ENCODE measurements at places on chromosomes 5 and 9.

DNA sequence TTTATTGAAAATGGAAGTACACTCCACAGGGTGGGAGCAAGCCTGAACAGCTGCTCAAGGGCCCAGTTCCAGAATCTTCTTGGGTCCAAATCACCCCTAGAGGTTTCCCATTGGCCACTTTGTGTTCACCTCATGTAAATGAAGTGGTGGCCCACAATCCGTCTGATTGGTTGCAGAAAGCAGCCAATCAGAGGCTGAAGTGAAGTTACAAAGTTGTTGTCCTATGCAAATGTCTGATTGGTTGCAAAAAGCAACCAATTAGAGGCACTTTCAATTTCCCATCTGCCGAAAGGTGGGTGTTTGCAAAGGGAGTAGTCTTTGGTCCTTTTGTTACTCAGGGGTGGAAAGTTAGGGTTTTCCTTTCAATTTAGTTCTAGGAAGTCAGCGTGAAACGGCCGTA, 8.8 kb downstream of the TMEM171 start:
- no peak for DNase-seq

GRCh38 chr5:71887680-71888079, 168.6 kb downstream of the CARTPT start:
- DNase-seq, result peak; percentile 65

GRCh38 chr5:139146809-139147482, 51.2 kb downstream of the SIL1 start:
- DNase-seq, result no peak

DNA sequence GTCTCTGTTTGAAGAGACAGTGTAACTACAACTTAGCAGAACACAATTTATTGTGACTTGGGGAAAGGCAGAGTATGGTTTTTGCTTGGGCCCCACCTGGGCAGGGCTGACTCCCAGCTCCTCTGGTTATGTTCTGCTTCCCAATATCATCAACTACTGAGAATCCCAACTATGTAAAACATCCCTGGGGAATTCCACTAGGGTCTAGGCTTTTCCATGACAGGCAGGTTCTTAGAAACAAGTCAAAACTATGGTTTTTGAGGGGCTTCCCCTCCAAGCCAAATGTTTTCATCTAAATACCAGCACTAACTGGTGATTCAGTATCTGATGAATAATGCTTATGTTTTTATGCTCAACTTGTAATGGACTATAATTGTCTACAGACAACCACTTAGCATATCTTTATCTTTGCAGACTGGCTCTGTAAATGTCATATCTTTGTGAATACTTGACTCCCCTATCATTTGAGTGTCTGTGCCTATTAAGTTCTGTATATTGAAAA, 409.5 kb downstream of the PDE4D start:
- no peak for DNase-seq

DNA sequence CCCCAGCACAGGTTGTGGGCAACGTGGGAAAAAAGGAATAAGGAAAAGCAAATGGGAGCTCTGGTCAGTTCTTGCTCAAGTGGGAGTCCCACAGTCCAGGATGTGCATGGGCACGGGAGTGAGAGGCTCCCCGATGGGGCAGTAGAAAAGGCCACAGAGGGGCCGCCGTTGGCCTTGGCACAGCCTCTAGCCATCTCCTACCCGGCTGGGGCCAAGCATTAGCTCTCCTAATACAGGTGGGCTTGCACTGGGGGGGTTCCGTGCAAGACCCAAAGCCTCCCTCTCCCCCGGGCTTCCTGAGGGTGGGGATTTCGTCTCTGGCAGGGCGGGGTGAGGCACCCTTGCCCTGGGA, 212.2 kb upstream of the MVB12B start:
- DNase-seq, result no peak

DNA sequence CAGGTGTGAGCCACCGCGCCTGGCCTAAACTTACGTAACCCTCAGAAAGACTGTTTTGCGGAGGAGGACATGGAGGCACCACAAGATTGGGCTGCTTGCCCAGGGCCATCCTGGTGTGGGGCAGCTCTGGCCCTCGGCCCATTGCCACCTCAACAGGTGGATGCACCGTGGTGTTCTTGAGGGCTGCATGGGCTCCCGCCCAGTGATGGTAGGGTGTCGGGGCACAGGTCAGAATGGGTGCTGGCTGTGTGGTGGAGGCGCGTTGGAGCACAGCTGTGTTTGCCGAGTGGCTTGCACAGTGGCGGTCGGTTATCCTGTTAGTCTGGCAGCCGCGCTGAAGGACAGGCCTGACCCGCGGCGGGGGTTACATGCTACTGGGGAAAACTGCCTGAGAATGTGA, 196.9 kb downstream of the CACNA1B start:
- DNase-seq, result no peak

DNA sequence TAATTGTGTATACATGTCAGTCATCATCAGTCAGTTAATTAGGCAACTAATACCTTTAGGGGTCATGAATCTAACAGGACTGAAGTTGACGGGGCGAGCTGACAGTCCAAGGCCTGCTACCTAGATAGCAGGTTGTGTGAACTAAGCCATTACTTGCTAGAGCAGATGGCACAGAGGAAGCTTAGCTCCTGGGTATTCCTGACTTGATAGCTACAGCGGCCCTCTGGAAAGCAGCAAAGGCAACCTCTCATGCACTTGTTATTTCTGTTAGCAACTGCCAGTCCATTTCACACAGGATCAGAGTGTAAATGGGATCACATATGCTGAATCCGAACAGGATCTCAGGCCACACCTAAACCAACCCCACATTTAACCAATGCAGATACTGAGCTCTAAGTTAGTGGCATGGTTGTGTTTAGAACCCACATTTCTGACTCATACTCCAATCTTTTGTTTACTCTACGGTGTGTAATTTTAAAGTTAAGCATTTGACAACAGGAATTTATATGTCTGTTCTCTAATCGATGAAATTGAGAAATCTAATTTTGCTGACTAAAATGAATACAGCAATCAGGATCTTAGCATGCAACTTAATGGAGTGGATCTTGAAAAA, 521.3 kb upstream of the ZNF608 start:
- no peak for DNase-seq

GRCh38 chr9:99889120-99889519, 17.3 kb upstream of the STX17 start:
- DNase-seq, result no peak

GRCh38 chr9:135326633-135327152, 152.9 kb upstream of the PPP1R26 start:
- no peak for DNase-seq

- no peak for DNase-seq
Measured at GRCh38 chr5:72555871-72556270, 48.7 kb upstream of the ZNF366 start.

- DNase-seq, result no peak
Measured at GRCh38 chr5:146103594-146103993, 1.8 kb downstream of the PLAC8L1 start.

DNA sequence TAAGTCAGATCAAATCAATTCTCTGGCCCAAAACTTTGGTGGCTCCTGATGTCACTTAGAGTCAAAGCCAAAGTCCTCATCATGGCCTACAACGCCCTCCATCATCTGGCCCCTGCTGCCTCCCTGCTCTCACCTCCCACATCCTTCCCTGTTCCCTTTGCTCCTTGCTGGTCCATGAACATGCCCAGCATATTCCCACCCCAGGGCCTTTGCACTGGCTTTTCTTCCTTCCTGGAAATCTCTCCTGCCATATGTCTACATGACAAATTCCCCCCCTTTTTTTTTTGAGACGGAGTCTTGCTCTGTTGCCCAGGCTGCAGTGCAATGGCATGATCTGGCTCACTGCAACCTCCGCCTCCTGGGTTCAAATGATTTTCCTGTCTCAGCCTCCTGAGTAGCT, 11.1 kb upstream of the PSD2 start:
- no peak for DNase-seq

GRCh38 chr9:34650816-34651215, 1.2 kb upstream of the IL11RA start:
- DNase-seq, result no peak

GRCh38 chr9:13719981-13720676, 440.6 kb upstream of the MPDZ start:
- DNase-seq, result peak; percentile 12

DNA sequence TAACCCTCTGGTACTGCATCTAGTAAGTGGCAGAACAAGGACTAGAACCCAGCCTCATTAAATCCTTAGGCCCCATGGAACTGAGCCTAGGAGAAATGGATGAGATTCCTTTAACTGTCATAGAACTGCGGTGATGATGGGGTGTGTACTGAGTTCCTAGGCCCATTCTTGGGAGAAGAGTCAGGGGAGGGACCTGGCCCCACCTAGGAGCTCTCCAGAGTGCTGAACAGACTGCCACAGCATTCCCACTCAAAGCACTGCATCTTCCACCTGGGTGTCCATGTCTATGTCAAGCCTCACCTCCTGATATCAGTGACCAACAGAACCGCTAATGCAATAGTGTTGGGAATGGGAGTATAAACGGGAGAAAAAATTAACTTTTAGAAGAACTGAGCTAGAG, 36.6 kb downstream of the TTLL11 start:
- DNase-seq, result peak; percentile 22

- DNase-seq, result no peak
Measured at GRCh38 chr9:35687972-35688557, 1.7 kb downstream of the TPM2 start.

GRCh38 chr5:79183011-79183410, 52.9 kb upstream of the JMY start:
- DNase-seq, result no peak

- DNase-seq, result peak; percentile 62
Measured at GRCh38 chr5:169914766-169915165, 65.5 kb downstream of the INSYN2B start.

DNA sequence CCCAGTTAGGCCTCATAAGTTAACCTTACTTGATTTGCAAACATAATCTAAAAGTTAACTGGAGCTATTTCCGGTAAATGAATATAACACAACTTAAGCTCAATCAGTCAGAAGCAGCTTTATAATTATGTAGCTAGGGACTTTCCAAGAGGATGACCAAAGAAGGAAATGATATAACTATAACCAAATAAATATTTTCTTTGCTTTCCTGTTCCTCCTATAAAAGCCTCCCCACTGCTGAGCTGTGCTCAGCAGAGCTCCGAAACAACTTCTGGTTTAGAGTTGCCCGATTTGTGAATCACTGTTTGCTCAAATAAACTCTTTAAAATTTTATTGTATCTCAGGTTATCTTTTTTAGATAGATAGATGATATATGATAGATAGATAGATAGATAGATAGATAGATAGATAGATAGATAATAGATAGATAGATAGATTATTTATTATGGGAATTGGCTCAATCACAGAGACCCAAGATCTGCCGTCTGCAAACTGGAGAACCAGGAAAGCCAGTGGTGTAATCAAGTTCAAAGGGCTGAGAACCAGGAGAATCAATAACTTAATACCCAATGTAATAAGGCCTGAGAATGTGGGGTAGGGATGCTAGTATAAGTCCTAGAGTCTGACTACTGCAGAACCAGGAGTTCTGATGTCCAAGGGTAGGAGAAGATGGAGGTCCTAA, 19.3 kb upstream of the TMEM161B start:
- no peak for DNase-seq

- no peak for DNase-seq
Measured at GRCh38 chr5:88926774-88927173, 43.8 kb upstream of the MEF2C start.

- peak; percentile 27 for DNase-seq
Measured at GRCh38 chr5:143886651-143887638, 75.0 kb downstream of the HMHB1 start.

- DNase-seq, result peak; percentile 33
Measured at GRCh38 chr9:99075246-99075912, 29.5 kb upstream of the TGFBR1 start.

- DNase-seq, result no peak
Measured at GRCh38 chr5:176697267-176697933, 50.1 kb downstream of the TSPAN17 start.

GRCh38 chr9:15205632-15206420, 101.2 kb downstream of the TTC39B start:
- no peak for DNase-seq

GRCh38 chr5:74665816-74666215, 19.2 kb upstream of the HEXB start:
- DNase-seq, result no peak

- DNase-seq, result no peak
Measured at GRCh38 chr9:16475257-16475656, 395.2 kb downstream of the BNC2 start.

DNA sequence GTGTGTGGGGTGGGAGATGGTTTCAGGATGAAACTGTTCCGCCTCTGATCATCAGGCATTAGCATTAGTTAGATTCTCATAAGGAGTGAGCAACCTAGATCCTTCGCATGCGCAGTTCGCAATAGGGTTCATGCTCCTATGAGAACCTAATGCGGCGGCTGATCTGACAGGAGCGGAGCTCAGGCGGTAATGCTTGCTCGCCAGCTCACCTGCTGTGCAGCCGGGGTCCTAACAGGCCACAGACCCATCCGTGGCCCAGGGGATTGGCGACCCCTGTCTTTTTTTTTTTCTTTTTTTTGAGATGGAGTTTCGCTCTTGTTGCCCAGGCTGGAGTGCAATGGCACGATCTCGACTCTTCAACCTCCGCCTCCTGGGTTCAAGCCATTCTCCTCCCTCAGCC, 119.1 kb downstream of the KCNIP1 start:
- DNase-seq, result no peak

DNA sequence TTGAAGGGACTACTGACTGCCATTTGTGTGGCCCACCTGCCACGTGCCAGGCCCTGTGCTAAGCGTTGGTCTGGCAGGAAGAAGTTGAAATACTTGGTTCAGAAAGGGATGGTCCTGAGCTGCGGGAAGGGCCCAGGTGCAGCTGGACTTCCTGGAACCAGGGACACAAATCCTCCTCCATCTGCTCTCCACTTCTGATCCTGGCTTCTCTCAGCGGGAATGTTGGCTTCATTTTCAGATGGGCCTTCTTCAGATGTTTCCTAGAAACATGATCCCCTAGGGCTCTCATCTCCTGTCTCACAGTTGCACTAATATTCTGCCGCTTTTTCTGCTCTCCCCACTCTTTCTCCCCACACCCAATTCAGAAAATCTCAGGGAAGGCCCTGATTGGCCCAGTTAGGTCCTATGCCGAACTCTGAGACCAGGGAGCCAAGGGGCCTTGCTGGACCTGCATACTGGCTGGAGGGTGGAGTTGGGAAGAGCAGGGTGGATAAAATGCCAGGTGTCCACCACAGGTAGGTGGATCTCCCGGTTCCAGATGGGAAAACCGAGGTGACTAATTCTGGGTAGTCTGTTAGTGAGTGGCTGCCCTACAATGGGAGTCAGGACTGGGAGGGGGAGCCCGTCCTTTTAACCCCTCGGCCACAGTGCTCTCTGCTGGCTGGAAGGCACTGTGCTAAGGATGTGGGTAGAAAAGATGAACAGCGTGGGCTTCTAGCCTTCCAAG, 19.4 kb downstream of the PSAT1 start:
- DNase-seq, result no peak

- DNase-seq, result no peak
Measured at GRCh38 chr5:15646371-15646770, 146.4 kb downstream of the FBXL7 start.

DNA sequence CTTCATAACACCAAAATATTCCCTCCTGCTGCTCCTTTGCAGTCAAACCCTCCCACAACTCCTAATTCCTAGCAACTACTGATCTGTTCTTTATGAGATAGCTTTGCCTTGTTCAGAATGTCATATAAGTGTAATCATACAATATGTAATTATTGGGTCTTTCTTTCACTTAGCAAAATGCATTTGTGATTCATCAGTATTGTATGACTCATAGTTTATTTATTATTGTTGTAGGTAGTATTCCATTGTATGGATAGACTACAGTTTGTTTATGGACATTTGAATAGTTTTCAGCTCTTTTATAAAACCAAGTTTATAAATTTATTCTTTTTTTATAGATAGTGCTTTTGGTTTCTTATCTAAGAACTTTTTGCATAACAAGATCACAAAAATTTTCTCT, 468.2 kb upstream of the KIF2A start:
- no peak for DNase-seq
